NCI-H1694 (cell line): ENCODE measurements at places on chromosomes 12 and 14.

DNA sequence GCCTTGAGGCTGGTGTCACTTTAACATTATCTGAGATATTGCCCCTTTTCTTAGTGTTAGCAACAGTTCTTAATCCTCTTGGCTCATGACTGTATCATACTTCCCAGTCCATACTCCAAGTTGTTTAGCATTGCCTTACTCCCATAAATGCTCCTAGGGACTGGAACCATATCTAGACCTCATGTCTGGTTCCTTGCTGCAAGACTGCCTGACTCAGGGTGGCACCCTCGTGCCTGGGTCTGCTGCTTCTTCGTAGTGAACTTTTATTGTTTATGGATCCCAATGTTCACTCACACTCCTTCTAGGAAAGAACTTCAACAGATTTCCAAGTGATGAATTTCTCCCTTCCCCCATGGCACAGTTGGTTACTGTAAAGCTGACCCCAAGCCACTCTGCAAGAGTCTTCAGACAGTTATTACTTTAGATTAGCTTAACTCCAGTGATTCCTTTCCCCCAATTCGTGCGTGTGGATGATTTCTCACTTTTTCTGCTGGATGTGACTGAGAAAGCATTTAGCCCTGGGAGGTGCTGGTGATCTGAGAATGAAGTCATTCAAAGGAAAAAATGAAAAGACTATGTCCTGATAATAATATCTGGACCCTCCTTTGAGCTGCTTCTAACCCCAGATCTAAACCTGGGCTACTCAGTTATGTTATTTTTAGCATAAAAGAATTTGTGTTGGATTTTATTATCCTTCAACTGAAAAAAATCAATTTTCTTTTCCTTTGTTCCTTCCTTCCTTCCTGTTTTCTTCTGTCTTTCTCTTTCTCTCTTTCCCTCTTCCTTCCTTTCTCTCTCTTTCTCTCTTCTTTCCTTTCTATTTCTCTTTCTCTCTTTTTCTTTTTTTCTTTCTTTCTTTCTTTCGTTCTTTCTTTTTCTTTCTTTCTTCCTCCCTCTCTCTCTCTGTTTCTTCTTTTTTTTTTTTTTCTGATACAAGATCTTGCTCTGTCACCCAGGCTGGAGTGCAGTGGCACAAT lies 47.5 kb upstream of the PPP1R12A start:
- DNase-seq, result no peak

- no peak for DNase-seq
Observed at GRCh38 chr14:43503508-43503907, 1003.6 kb downstream of the FSCB start.

- DNase-seq, result no peak
Observed at GRCh38 chr12:14901228-14901562, 15.5 kb upstream of the MGP start.

DNA sequence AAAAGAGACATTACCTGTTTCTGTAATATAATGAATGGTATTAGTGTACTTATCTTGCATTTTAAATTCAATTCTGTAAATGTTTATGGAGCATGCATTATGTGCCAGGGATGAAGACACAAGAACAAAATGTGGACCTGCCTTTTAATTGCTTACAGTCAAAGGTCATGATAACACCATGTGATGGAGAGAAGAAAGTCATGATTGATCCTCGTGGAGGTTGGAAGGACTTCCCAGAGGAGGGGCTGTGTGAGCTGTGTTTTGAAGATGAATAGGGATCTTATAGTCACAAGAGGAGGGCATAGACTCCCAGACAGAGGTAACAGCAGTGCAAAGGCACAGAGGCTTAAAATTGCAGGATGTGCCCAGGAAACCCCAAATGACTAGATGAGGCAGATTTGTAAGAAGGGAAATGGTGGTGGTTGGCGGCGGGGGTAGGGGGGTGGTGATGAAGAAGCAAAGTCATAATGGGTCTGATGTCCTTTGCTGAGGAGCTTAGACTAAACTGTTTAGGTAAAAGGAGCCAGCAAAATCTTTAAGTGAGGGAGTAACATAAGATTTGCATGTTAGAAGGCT lies 151.5 kb downstream of the PRKCH start:
- DNase-seq, result no peak

- no peak for DNase-seq
Observed at GRCh38 chr12:116879509-116880212, 1.6 kb downstream of the HRK start.

GRCh38 chr12:19529951-19530636 lies 90.8 kb downstream of the AEBP2 start:
- DNase-seq, result no peak

- DNase-seq, result no peak
Observed at GRCh38 chr12:97639702-97640101, 177.1 kb downstream of the RMST start.

GRCh38 chr12:21776175-21776574 lies 1.7 kb upstream of the KCNJ8 start:
- DNase-seq, result no peak

GRCh38 chr12:66716522-66716921 lies 37.6 kb upstream of the GRIP1 start:
- no peak for DNase-seq

- no peak for DNase-seq
Observed at GRCh38 chr12:120356567-120357030, 12.4 kb downstream of the MSI1 start.

DNA sequence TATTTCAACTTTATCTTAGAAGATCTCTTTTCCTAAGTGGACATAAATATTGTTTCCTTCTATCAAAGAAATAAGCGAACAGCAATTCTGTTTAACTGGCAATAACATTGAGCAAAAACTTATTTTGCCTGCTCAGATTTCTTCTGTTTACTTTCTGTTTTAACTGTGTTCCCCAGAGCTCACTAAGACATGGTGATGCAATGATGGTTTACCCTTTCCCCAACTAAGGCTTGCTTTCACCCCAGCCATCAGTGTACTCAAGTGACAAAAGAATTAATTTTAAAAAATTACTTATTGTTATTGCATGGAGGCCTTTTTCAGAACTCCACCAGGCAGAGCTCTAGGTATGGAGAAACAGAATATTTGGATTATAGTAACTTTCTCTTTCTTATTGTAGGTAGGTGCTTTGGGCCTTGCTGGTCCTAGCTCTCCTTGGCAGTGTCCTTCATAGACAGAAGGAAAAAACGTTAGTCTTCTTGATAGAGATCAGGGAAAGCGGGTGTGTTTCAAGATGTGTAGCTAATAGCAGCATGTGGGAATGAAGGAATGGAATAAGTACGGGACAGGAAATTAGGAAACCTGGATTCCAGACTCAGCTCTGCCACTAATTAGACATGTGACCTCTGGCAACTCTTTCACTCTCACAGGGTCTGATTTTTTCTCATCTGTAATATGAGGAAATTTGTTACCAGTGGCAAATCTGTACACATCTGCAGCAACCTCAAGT lies 14.6 kb upstream of the DDHD1 start:
- no peak for DNase-seq

GRCh38 chr12:69467366-69467765 lies 2.8 kb upstream of the FRS2 start:
- DNase-seq, result no peak

DNA sequence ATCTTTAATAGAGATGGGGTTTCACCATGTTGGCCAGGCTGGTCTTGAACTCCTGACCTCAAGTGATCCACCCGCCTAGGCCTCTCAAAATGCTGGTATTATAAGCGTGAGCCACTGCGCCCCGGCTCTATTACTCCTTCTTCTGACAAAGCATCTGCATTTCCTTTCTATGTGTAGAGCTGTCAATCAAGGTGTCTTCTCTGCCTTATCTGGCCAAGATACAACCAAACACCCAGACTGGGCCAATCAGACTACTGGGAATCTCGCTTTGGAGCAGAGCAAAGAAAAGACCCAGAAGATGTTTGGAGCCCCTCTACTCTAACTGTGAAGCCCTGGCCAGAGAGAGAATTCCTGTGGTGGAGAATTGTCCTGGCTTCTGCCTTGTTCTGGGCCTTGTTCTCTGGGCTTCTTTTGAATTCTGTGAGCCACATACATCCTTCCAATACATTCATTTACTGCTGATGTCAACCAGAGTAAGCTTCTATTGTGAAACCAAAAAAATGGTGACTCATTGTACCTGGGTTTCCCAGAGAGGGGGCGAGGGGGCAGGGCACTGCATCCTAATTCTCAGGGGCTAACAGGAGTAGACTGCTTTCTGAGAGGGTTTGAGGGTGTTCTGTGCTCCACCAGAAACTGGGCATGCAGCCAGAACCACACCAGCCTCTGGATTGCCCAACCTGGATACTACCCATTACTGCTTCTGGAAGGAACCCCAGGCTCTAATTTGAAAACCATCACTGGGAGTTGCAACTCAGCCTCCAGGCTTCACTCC lies 18.8 kb upstream of the FLVCR2 start:
- DNase-seq, result no peak

- no peak for DNase-seq
Observed at GRCh38 chr12:22477166-22477893, 67.0 kb downstream of the C2CD5 start.

DNA sequence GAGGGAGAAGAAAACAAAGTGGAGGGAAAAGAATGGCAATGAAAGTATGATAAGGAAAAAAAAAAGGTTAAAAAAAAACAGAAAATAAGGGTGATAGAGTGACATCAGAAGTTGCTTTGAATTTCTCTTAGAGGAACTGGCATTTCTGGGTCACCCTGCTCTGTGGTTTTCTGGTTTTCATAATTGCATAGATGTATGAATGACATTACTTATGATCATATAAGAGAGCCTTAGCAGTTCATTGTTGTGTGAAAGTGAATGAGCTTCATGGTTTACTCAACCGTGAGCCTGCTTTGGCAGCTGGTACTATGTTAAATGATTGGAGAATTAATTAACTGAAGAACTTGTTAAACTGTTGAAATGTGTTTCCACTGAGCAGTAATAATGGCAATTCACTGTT lies 336.4 kb upstream of the FBXO33 start:
- peak; percentile 79 for DNase-seq

- no peak for DNase-seq
Observed at GRCh38 chr12:26627335-26627734, 205.7 kb downstream of the ITPR2 start.

GRCh38 chr12:49955899-49956662 lies 5.5 kb downstream of the AQP2 start:
- DNase-seq, result no peak

- peak; percentile 18 for DNase-seq
Observed at GRCh38 chr12:65123435-65124063, 2.4 kb upstream of the WIF1 start.

- no peak for DNase-seq
Observed at GRCh38 chr12:82730953-82731459, 44.3 kb downstream of the TMTC2 start.

GRCh38 chr12:54135621-54136350 lies 53.0 kb downstream of the SMUG1 start:
- DNase-seq, result no peak

GRCh38 chr12:114779186-114779585 lies 95.2 kb upstream of the TBX3 start:
- DNase-seq, result no peak

DNA sequence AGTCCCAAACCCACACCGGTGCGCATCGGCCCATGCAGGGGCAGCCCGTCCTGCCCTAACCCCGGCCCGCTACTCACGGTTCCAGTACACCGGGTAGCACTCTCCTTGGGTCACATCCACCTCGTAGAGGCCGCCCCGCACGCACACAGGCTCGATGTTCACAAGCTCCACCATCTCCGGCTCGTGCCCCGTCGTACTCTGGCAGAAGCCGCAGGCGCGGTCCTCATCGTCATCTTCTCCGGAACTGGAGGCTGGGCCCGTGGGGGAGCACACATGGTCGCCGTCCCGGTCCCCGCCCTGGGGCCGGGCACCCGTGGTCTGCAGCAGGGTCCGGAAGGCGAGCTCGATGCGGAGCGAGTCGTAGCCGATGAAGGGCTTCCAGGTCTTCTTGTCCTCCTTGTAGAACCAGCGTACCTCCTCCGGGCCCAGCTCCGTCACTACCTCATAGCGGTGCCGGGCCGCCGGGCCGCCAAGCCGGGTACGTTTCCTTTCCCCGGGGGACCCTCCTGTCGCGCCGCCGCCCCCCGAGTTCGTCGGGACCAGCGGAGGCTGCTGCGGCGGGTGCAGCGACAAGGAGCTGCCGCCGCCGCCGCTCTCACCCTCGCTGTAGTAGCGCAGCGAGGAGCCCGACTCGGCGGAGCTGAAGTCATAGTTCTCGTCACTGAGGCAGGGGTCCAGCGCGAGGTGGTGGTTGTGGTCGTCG lies 788 bp downstream of the DDHD1 start:
- no peak for DNase-seq

DNA sequence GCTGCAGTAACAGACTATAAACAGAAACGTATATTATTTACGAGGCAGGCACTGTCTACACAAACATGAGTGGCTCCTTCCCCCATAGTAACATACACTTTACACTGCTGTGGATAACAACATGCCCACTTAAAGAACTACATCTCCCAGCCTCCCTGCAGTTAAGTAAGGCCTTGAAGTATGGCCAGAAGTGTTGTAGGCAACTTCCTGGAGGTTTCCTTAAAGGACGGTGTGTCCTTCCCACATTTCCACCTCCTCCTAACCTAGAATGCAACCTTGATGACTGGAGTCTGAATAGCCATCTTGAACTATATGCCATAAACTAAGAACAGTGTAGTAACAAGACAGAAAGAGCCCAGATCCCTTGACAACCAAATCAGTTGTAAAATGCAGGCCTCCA lies 20.3 kb downstream of the MED13L start:
- no peak for DNase-seq

- DNase-seq, result no peak
Observed at GRCh38 chr14:74658535-74659131, 46.6 kb upstream of the LTBP2 start.

GRCh38 chr12:55925870-55926737 lies 1.6 kb downstream of the PYM1 start:
- DNase-seq, result no peak

- DNase-seq, result no peak
Observed at GRCh38 chr12:119128527-119128926, 50.2 kb upstream of the HSPB8 start.

DNA sequence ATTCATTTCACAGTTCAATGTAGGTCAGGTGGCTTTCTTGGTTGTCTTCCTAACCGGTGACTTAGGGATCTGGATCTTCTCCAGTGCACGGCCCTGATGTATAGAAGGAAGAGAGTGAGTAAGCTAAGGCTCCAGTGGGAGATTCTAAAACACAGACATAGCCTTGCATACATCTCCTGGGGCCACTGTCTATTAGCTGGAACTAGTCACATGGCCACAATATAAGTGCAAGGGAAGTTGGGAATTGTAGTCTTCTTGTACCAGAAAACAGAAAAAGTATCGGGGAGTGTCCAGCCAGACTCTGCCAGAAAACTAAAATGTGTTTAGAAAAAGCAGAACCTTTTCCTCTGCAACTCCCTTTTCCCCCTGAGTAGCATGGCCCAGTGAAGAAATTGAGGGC lies 531.6 kb downstream of the VRK1 start:
- no peak for DNase-seq

DNA sequence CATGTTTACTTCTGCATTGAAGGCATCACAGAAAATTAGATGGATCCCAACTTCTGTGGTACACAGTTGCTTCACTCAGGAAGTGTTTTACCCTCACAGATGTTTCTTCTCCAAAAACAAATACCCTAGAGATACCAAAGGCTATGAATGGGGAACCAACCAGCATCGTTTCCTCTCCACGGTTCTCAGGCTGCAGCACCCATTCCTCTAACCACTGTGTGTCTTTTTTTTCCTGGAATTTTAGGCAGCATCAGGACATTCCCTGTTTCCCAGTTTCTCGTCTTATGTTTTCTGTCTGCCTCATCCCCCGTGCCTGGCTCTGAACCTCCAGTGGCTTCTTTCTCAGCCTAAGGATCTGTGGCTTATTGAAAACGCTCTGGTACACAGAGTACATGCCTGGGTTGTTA lies 72.0 kb upstream of the TBX5 start:
- no peak for DNase-seq
